ENCODE measurements at places on chromosomes 5 and 9.

- no peak for DNase-seq
These were observed 342.0 kb downstream of the MLLT3 start for GRCh38 chr9:20280330-20280729.

GRCh38 chr5:110832683-110833082 lies 93.9 kb downstream of the SLC25A46 start:
- DNase-seq, result no peak

- no peak for DNase-seq
These were observed 491.1 kb downstream of the KIF4B start for GRCh38 chr5:155504606-155505005.

DNA sequence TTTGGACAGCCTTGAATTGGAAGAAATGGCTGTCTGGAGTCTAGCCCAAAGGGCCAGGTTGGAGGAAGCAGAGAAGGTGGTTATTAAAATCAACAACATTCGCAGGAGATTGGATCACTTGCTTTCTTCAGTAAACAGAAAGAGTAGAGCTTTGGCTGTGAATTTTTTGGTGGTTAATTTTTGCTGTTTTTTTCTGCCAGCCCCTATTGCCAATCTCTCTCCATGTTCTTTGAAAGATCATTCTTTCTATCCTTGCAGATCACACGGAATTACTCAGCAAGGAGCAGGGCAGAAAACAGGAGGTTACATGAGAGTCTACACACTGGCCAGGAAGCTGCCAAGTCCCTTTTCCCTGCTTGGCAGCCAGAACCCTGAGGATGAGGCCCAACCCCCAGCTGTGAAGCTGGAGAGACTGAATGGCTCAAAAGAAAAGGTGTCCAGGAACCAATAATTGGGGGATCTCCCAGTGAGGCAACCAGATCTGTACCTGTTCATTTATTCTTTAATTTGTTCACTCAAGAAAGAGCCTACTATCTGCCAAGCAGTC lies 13.0 kb downstream of the GLRX start:
- DNase-seq, result no peak

GRCh38 chr9:91775011-91775707 lies 174.9 kb downstream of the ROR2 start:
- DNase-seq, result peak; percentile 34

DNA sequence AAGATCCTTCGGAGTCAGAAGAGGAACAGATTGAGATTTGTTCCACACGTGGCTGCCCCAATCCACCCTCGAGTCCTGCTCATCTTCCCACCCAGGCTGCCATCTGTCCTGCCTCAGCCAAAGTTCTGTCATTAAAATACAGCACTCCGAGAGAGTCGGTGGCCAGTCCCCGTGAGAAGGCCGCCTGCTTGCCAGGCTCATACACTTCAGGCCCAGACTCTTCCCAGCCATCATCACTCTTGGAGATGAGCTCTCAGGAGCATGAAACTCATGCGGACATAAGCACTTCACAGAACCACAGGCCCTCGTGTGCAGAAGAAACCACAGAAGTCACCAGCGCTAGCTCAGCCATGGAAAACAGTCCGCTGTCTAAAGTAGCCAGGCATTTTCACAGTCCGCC lies 85.9 kb downstream of the GOLPH3 start:
- DNase-seq, result no peak

DNA sequence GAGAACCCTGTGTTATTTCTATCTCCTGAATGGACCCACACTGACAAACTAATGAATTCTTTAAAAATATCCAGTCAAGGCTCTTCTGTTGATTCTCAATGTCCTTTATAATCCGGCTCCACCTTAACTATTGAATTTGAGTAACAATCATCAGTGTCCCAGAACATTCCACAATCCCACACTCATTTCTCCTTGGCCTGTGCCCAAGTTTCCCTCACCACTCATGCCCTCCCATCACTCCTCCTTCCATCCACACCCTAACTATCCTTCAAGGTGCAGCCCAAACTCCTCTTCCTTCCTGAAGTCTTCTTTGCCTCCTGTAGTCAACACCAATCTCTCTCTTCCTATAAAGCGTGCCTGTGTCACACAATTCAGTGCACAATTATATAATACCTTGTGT lies 106.1 kb downstream of the NUDT12 start:
- no peak for DNase-seq

GRCh38 chr5:153717287-153717686 lies 226.8 kb downstream of the GRIA1 start:
- no peak for DNase-seq

DNA sequence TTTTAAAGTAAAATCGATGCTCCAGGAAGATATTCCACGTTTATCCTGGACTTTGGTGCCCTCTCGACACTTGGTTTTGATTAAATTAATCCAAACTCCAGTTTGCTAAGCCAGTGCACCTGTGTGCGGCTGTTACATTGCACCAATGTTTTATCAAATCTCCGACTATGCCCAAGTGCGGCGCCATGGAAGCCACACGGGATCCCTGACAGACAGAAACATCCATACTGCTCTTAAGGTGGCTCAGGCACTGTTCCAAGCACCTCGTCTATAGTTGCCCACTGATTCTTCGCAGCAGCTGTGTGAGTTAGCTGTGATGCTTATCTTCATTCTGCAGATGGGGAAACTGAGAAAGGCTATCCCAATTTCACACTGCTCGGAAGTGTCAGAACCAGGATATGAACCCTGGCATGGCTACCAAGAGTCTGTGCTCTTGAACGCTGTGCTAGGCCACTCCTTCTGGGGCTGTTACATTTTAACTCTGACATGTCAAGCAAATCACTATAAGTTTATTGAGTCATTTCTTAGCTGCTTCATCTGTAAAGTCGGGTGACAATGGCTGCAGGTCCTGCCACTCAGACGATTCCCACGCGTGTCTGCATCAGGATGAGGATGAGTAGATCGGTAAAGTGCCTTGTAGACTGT lies 113.0 kb downstream of the ADAMTS2 start:
- DNase-seq, result no peak

- DNase-seq, result no peak
These were observed 3.7 kb upstream of the COL5A1 start for GRCh38 chr9:134637696-134638501.

DNA sequence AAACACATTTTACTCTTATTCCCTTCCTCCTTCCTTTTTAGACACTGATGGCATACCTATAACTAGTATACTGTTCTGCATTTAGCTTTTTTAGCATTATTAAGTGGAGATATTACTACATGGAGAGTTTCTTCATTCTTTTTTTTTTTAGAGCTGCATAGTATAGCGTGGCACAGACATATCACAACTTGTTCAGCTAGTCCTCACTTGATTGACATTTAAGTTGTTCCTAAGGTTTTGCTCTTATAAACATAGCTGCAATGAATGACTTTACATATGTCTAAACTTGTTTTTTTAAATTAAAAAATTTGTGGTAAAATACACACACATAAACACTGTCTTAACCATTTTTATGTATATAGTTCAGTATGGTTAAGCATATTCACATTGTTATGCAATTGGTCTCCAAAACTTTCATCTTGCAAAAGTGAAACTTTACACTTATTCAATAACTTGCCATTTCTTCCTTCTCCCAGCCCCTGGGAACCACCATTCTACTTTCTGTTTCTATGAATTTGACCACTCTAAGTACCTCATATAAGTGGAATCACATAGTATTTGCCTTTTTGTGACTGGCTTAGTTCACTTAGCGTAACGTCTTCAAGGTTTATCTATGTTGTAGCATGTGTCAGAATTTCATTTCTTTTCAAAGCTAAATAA lies 48.7 kb downstream of the ANKDD1B start:
- no peak for DNase-seq

DNA sequence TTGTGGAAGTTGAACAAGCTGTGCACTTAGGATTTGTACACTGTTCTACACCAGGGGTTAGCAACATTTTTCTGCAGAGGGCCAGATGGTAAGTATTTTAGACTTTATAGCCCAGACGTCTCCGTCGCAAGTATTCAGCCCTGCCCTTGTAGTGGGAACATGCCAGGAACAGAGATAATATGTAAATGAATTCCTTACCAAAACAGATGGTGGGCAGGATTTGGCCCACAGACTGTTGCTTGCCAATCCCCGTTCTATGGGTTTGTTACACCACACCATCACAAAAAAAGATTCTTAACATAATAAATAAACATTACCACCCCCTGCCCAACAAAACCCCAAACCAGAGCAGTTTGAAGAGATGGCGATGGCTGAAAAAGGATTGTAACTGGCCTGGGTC lies 74.3 kb downstream of the AMBP start:
- DNase-seq, result no peak

DNA sequence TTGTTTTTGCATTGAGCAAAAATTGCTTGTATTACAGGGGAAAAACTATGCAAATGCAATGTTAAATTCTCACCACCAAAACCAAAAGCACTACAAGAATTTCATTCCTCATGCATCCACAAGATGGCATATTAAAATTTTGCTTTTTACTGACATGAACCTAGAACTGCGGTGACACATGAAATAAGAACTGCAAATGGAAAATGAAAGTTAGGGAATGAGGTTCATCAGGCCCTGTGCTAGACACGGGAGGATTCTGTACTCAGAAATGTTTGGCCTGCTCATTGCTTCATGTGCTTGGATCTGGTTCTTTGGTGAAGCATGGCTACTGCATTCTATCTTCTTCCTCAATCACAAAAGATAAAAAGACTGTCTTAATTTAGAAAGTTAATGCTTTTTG lies 9.1 kb upstream of the RFK start:
- DNase-seq, result no peak

GRCh38 chr9:92655896-92656536 lies 13.9 kb downstream of the IPPK start:
- no peak for DNase-seq

DNA sequence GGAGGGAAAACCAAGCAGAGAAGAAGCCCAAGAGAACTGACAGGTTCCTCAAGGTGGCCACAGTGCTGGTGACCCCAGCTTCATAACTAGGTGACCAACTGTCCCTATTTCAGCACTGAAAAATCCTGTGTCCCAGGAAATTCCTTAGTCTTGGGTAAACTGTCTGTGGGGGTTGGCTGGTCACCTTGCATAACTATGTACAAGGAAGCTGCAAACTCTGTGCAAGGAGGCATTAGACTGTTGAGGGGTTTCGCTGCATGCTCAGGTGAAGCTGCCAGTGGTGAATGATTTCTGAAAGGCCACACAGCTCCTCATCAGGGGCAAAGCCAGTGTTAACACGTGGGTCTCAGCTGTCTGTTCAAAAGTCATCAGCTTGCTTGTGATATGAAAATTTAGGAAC lies 36.9 kb downstream of the PCSK5 start:
- no peak for DNase-seq

GRCh38 chr9:99778836-99779235 lies 42.8 kb upstream of the NR4A3 start:
- no peak for DNase-seq

DNA sequence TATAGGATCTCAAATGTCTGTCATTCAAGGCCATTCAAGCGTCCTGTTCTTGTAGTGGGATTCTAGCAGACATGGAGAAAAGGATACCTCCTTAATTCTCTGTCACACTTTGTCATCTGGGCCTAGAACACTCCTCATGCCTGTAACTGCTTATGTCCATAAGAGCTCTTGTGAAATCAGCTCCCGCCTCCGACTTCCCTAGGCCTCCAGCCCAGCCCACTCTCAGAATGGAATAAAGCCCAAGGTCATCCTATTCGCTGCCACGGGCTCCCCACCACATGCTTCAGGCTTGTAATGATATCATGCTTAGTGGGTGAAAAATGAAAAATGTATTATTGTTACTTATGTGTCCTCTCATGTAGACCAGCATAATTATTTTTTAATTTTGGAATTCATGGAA lies 632.5 kb downstream of the ISL1 start:
- DNase-seq, result no peak

DNA sequence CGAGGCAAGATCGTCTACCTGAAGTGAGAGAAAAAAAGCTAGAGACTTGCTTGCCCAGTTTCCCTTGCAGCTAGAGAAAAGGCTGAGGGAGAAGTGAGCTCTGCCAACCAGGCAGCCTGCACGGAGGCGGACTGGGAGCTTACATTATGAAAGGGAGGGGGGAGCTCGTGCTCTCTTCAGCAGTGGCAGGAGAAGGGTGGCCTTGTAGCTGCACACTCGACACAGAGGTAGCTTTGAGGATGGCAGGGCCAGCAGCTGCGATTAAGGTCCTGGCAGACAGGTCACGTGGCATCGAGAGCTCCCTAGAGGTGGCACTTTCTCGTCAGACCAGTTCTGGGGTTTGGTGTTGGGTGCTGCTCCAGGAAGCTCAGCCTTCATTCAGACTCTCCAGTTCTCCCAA lies 26.7 kb downstream of the APBA1 start:
- no peak for DNase-seq

DNA sequence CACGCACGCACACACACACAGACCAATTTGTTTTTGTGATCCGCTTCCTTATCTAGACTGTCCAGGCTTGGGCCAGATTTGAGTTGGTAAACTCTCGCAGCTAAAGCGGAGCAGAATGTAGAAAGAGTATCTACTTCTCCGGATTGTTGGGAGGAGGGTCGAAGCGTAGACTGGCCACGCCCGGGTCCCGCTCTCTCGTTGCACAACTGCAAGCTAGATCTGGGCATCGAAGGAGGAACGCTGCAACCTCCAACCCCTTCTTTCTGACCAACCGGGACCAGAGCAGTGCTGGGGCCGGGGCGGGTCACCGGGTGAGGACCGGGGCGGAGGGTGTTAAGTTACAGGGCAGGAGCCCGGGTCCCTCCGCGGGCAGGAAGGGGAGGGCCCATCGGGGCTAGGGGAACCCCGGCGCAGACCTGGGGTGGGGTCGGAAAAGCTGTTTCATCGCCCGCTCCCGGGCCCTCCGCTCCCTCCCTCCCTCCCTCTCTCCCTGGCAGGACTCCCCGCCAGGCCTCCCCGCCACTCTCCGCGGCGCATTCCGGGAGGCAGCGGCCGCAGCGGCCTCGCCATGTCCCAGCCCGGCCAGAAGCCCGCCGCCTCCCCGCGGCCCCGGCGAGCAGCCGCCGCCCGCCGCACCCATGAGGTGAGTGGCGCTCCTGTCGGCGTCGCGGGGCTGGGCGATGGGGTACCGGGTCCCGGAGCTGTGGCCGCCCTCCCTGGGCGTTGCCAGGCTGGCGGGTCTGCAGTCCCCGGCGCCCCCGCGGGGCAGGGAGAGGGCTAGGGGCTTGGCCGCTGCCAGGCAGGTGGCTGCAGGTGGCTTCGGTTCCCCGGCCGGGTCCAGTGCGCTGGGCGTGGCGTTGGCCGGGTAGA lies at the start of gene CAST:
CAST (plus strand) TSS at position 522 of the 870 bp plus-strand sequence; CDS start at position 569, 47 bp downstream.
- DNase-seq, result peak; percentile 86

DNA sequence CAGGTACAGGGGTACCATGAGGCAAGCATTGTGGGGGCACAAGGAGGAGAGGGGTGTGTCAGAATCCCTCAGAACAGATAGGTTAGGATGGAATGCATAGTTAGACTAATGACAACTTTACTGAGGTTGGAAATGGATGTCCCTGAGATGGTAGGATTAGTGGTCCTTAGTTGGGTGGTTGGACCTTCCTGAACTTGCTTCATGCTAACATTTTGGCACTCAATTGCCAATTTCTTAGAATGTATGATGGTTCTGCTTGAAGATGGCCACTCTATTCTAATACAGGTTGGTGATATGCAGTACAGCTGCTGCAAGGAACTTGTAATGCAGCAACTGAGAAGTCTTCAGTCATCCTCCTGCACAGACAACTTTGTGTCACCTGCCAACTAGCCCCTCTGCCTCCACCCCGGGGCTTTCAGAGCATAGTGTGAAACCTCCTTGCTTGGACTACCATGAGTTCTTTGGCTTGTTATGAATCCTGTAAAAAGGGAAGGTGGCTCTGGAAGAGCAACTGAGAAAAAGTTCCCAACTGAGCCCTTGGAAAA lies 5.4 kb downstream of the CCNI2 start:
- no peak for DNase-seq
